HFFc6 (cell line): ENCODE measurements at places on chromosomes 13 and 19. TPM values are rescaled to one million over a fixed set of nuclear protein-coding genes. Genes with fewer than 3 reads are reported as not detected.
A peak's percentile ranks its signal among the peaks of the same experiment; 100 is the strongest.

DNA sequence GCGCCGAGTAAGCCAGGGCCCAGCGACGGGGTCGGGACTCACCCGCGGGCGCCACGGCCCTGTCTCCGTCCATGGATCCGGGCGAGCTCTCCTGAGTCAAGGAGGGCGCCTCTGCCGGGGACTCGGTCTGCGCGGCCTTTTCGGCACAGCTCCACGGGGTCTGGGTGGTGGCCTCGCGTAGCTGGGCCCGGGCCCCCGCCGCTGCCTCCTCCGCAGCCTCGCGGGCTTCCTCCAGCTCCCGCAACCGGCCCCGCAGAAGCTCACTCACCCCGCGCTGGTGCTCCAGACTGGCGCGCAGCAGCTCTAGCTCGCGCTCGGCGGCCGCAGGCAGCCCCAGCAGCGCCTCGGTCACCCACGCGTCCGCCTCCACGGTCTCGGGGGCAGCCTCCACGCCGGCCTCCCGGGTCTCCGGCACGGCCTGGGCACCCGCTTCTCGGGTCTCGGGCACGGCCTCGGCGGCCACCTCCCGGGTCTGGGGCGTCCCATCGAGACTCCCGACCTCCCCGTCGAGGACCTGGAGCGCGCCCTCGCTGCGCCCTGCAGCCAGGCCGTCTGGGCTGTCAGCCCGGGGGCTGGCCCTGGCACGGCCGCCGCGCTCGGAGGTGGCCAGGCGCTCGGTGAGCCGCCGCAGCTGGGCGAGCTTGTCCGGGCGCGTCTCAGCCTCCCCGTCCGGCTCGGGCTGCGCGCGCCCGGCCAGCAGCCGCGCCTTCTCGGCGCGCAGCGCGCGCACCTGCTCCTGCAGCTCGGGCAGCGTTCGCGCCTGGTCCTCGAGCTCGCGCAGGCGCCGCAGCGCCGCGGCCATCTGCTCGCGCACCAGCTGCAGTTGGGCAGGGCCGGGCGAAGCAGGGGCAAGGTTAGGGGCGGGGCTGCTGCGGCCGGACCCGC is 8.4 kb downstream of the KANK3 start:
- DNase-seq: no peak

DNA sequence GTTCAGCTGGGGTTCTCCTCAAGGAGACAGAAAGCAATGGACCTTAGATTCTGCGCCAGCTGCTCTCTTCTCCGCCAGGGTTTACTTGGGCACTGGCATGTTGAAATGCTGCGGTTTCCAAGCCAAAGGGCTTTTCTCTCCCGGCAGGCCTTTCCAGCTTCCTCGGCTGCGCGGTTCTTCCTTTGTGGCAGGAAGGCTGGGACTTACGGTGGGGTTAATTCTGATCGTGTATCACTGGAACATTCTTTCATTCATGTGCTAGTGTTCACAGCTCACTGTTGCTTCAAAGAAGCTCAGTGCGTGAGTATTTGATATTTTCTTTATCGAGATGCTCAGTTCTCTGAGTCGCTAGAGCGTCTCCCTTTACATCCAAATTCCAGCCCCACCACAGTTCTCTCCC is 723.2 kb downstream of the UQCRFS1 start:
- DNase-seq: no peak

- no peak for DNase-seq
Measured at GRCh38 chr19:16626796-16627192, 1.2 kb downstream of the MED26 start.

DNA sequence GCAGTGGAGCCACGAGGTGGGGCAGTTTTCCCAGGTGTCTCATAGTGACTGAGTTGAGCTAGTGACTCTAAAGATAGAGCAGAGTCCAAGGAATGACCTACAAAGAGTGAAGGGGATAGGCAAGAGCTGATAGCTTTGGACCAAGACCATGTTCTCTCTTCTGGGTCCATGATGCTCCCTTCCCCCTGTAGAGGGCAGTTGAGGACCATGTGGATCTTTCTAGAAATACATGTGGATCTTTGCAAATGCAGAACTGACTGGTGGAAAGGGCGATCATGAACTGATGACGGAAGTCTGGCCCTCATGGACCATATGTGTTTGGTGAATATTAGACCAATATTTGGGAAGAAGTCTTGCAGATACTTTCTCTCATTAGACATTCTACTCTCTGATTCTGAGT is 6.9 kb downstream of the PSG1 start:
- DNase-seq: no peak

DNA sequence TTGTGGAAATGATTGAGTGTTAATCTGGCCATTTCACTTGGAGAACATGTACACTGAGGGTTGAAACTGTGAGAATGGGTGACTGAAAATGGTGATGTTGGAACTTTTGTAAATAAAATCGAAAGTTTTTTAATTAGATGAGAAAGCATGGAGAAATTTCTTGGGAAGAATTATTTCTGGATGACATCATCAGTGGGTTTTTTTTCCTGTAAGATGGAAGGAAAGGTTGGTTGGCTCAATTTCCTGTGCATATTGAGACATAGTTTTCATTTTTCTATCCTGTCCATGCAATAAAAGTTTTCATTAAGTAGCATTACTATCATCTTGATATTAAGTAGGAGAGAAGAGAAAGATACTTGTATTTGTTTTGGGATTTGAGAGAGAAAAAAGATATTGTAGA is 120.6 kb upstream of the HTR2A start:
- DNase-seq: no peak

DNA sequence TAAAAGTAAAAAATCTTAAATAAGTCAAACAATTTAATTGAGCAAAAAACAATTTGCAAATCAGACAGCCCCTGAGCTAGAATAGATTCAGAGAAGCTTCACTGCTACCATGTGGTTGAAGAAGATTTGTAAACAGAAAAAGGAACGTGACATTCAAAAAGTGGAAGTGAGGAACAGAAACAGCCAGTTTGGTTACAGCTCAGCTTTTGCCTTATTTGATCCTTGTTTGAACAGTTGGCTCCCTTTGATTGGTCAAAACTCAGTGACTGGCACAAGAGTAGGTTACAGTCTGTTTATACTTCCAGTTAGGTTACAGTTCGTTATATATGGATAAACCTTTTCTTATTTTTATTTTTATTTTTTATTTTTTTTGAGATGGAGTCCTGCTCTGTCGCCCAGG is 5.8 kb downstream of the ZNF221 start:
- no peak for DNase-seq

GRCh38 chr19:37953918-37954303 is 46.9 kb downstream of the SIPA1L3 start:
- no peak for DNase-seq

DNA sequence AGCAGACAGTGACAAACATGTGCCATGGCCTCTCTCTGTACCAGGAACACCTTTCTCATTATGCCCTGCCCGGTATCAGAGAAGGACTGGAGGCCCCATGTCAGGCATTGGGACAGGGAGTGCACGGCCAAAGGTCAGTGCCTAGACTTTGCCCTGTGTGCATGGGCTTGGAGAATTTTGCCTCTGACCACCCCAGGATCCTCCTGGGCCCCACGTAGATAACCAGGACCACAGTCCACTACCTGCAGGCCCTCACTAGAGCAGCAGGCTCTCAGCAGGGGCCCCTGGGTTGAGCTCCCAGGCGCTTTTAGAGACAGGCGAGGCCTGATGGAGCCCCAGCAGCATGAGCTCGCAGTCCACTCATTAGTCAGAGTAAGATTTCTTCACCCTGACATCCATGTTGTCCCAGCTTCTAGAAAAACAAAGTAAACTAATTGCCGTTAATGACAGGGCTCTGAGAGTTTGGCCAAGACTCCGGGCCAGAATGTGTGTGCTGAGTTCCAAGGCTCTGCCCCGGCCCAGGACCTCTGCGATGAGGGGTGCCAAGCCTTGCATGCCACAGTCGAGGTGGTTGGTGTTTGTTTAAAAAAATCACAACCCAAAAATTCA is 42.7 kb downstream of the CAPN12 start:
- DNase-seq: no peak

- peak; percentile 92 for DNase-seq
Measured at GRCh38 chr13:28181413-28181812, 43.1 kb downstream of the PAN3 start.

DNA sequence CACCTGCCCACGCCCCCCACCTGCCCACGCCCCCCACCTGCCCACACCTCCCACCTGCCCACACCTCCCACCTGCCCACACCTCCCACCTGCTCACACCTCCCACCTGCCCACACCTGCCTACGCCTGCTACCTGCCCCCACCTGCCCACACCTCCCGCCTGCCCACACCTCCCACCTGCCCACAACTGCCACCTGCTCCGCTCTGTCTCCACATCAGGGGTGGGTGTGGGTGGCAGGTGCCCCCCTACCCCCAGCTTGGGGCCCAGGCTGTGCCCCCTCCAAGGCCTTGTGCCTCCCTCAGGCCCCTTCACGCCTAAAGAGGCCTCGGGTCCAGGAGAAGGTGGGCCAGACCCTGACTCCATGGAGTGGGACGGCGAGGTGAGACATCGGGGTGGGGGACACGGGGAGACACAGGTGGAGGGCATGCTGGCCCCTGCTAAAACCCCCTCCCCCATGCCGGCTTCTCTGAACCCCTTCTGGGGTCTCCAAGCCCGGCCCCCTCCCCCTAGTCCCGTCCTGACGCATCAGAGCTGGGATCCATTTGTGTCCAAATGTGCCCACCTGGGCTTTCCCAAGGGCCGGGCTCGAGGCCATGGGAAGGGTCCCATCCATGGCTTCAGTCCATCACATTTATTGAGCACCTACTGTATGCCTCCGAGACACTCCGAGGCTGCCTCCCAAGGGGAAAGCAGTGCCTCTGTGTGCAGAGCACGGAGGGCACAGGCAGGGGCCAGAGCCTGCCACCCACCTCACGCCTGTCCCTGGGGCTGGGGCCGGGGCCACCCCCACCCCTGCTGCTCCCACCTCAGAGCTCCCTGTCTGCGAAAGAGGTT is 4.9 kb downstream of the PLK5 start:
- DNase-seq: no peak

DNA sequence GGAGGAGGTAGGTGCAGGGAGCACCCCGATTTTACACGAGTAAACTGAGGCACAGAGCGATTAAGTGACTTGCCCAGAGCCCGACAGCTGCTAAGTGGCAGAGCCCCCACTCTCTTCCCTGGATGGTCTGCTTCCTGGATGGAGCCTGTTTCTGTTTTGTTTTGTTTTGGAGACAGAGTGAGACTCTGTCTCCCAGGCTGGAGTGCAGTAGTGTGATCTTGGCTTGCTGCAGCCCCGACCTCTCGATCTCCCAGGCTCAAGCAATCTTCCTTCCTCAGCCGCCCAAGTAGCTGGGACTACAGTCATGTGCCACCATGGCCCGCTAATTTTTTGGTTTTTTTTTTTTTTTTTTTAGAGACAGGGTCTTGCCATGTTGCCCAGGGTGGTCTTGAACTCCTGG is 17.3 kb downstream of the BICRA start:
- no peak for DNase-seq

DNA sequence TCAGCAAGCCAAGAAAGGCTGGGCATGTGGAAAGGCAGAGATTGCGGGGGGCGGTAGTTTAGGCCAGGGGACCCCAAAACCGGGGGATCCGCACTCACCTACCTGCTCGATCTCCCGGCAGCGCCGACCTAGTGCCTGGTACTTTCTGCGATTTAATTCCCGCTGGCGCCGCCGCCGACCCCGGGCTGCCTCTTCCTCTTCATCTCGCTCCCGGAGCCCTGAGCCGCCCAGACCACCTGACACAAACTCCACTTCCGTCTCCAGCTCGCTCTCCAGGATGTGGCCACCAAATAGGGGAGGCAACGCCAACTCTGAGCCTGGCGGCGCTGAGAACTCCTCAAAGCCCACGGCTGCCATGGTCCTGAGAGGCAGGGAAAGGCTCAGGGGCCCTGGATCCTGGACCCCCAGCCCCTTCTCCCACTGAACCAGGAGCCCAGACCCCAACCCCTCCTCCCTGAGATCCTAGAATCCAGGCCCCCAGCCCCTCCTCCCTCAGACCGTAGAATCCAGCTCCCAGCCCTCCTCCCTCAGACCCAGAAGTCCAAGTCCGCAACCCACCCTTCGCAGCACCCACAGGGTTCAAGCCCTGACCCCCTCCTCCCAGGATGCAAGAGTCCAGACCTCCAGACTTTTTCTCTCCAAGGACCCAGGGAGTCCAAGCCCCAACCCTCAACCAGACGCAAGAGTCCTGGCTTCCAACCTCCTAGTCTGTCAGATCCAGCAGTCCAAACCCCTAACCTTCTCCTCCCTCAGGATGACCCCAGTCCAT is 933 bp downstream of the TFPT start:
- DNase-seq: no peak

- no peak for DNase-seq
Measured at GRCh38 chr19:19304186-19304965, 15.9 kb downstream of the SUGP1 start.

- DNase-seq: no peak
Measured at GRCh38 chr13:48739386-48739964, 85.7 kb downstream of the CYSLTR2 start.

DNA sequence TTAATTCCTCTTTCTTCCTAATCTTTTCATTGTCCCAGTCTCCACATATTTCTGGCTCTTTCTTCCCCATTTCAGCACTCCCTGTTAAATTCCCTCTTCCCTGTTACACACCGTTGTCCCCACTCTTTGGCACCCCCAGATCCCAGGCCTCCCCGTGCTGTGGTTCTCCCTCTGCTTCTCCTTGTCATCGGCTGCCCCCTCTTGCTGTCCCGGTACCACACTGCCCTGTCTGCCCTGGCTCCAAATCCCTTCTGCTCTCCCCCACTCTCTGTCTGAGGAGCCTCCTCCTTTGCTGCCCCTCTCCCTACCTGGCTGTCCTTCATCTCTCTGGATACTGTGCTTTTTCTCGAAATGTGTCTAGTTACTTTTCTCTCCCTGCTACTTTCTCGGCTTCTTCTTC is 983 bp downstream of the ZNF415 start:
- DNase-seq: no peak

- no peak for DNase-seq
Measured at GRCh38 chr19:23505738-23506137, 110.5 kb upstream of the ZNF91 start.

- no peak for DNase-seq
Measured at GRCh38 chr19:49860336-49861102, 6.9 kb downstream of the PNKP start.

- DNase-seq: no peak
Measured at GRCh38 chr13:111383591-111384440, 63.4 kb downstream of the TEX29 start.

Gene CATSPERD
- total RNA-seq: not detected in 3 replicates

Gene EEF1AKMT1
- total RNA-seq: 12.3 to 17.1 TPM (median 12.9 TPM) in 3 replicates

Gene NAPSA
- 0.31 TPM in 1 of 3 replicates, not detected in the others for total RNA-seq

Gene POLR2I
- 59.6 to 71.8 TPM (median 65.6 TPM) in 3 replicates for total RNA-seq

Gene ELSPBP1
- total RNA-seq: not detected in 3 replicates

Gene SOX1
- not detected in 2 replicates for total RNA-seq
